ENCODE measurements at places on chromosomes 12 and 14. TPM values are rescaled to one million over a fixed set of nuclear protein-coding genes. Genes with fewer than 3 reads are reported as not detected.

GRCh38 chr14:89182326-89182725, 234.7 kb downstream of the FOXN3 start:
- no peak overlapping the region for H3K4me3 ChIP-seq
- no peaks in the 10 kb centered on the region for H3K36me3 ChIP-seq
- H3K4me1 ChIP-seq = peaks cover 22% of the 10 kb centered on the region
- no peaks in the 10 kb centered on the region for H3K27me3 ChIP-seq
- H3K27ac ChIP-seq = no peak overlapping the region
- DNase-seq = no peak

- no peaks in the 10 kb centered on the region for H3K4me1 ChIP-seq
- no peak for DNase-seq
- no peaks in the 10 kb centered on the region for H3K36me3 ChIP-seq
These were observed 49.3 kb upstream of the ASPG start for GRCh38 chr14:104036212-104036611.

DNA sequence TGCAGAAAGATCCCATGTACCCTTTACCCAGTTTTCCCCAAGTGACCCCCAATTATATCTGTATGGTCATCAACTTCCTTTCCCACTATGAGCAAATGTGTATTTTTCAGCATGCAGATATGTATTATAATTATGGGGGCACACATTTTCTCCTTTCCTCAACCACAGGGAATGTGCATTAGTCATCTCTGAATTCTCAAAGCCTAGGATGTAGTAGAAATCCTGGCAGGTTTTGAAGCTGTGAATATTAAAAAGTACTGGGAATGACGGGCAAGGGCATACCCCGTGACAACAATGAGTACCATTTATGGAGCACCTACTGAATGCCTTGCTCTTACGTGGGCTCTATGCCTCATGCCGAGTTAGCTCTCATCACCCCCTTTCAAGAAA, 71.5 kb downstream of the VWF start:
- DNase-seq = no peak
- H3K4me3 ChIP-seq = no peak overlapping the region
- 0 out of 2 replicates have a peak overlapping the region, but pooled peaks have one; percentile 1 for H3K27ac ChIP-seq
- peaks cover 11% of the 10 kb centered on the region for H3K4me1 ChIP-seq
- no peaks in the 10 kb centered on the region for H3K27me3 ChIP-seq

DNA sequence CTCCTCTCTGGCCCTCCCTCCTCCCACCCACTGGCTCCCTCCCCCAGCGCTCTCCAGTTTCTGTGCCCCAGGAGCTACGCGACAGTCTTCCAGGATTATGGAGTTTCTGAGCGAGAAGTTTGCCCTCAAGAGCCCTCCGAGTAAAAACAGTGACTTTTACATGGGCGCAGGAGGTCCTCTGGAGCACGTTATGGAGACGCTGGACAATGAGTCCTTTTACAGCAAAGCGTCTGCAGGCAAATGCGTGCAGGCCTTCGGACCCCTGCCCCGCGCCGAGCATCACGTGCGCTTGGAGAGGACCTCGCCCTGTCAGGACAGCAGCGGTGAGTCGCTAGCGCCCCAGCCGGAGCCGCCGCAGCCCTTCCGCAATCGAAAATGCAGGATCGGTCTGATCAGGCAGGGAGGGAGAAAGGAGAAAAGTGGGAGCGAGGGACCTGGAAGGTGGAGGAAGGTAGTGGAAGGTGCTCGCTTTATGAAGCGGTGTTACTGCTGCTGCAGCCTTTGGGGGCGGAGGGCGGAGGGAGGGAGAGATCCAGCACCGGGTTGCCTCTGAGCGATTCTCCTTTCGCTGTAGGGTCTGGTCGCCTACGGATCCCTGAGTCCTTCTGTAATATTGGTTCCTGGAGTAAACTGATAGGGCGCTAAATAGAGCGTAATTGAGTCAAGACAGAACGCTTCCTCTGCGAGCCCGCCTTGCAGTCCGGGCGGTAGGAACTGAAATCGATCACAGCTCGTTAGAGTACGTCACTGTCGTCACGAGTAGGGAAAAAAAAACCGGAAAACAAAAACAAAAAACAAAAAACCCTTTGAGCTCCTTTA, at the start of gene ALX1:
TSS of gene ALX1 (plus strand) at position 56 of the 819 bp plus-strand sequence. CDS start at position 98, 42 bp downstream.
- peaks cover 15% of the 10 kb centered on the region for H3K27me3 ChIP-seq
- DNase-seq = peak; percentile 37
- no peak within 1 kb of the TSS for H3K27ac ChIP-seq
- no peaks in the 10 kb centered on the region for H3K36me3 ChIP-seq
- H3K4me3 ChIP-seq = no peak within 1 kb of the TSS
- 0 out of 2 replicates have a peak, but pooled peaks cover 3% of the 10 kb centered on the region for H3K4me1 ChIP-seq

DNA sequence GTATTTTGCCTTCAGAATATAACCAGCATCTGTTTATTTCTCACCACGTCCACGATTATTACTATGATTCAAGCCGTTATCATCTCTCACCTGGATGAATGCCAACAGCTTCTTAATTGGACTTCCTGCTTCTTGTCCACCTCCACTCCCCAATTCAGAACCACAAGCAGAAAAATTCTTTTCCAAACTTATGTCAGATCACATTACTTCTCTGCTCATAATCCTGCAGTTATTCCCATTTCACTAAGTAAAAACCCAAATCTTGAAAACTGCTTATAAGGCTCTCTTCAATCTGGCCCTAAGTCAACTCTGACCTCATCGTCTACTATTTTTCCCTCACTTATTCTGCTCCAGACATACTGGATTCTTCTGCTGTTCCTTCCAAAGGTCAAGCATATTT, 2.0 kb downstream of the CRY1 start:
- no peak for DNase-seq
- peaks cover 6% of the 10 kb centered on the region for H3K36me3 ChIP-seq
- no peak overlapping the region for H3K27ac ChIP-seq
- no peaks in the 10 kb centered on the region for H3K27me3 ChIP-seq
- H3K4me3 ChIP-seq = peak overlapping the region; percentile 66
- peaks cover 21% of the 10 kb centered on the region for H3K4me1 ChIP-seq

DNA sequence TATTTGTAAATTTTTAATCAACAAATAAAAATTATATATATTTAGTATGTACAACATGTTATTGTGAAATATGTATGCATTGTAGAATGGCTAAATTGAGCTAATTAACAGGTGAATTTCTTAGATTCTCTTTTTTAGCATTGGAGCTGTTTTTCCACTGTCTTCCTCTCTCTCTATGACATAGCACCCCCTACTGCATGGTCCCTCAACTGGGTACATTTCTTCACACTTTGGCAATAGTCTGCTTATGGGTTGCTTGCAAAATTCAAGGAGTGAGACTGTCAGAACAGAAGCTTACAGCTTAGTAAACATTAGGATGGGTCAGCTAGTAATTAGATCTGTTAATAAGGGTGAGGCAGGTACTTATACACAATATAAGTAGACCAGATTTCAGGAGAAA, 658.5 kb upstream of the MGAT4C start:
- H3K27ac ChIP-seq = no peak overlapping the region
- no peaks in the 10 kb centered on the region for H3K27me3 ChIP-seq
- no peaks in the 10 kb centered on the region for H3K4me1 ChIP-seq
- no peak for DNase-seq
- no peaks in the 10 kb centered on the region for H3K36me3 ChIP-seq
- H3K4me3 ChIP-seq = no peak overlapping the region

DNA sequence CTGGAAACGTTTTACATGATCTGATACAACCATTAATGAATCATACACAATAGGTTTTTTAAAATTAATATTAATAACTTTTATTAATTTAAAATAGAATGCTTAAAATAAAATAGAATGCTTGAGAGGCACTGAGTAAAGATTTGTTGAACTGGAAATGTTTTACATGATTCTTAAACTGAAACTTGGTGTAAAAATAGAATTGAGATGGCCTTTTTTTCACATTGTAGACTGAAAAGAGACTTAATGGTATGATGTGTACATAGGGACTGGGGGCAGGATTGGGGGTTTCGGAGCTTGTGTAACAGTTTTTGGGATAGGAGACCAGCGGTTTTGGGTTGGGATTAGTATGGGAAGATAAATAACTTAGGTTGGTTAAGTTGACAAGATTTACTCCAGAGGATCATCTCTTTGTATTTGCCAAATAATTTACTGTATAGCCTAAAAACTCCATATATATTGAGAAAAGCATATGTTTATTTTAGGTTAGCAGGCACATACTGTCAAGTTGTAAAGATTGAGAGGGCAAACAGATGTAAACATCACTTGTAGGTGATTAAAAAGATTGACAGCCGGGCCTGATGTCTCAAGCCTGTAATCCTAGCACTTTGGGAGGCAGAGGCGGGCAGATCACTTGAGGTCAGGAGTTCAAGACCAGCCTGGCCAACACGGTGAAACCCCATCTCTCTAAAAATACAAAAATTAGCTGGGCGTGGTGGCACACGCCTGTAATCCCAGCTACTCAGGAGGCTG, 2.0 kb upstream of the ZNF410 start:
- peaks cover 18% of the 10 kb centered on the region for H3K36me3 ChIP-seq
- no peaks in the 10 kb centered on the region for H3K27me3 ChIP-seq
- no peak for DNase-seq
- no peak overlapping the region for H3K27ac ChIP-seq
- no peak overlapping the region for H3K4me3 ChIP-seq

- no peaks in the 10 kb centered on the region for H3K36me3 ChIP-seq
- H3K4me3 ChIP-seq = no peak overlapping the region
- H3K27ac ChIP-seq = no peak overlapping the region
- DNase-seq = no peak
These were observed 52.2 kb downstream of the PDE3A start for GRCh38 chr12:20420557-20420956.

DNA sequence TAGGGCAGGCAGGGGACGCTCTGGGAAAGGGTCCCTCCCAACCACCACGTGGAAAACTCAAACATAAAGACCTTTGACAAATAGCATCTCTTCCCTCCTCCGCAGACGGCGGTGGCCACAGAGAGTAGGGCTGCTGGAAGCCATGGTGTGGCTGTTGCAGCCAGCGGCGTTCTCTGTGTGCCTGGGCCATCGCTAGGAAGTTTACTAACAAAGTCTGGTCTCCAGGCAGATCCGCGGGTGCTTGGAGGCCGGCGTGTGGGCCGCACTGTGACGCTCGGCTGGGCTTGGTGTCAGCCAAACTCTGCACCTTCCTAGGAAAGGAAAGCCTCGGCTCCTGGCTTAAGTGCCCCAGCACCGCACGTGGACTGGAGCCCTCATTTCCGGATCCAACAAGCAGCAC, 65.6 kb downstream of the CCDC88C start:
- no peaks in the 10 kb centered on the region for H3K36me3 ChIP-seq
- no peak for DNase-seq
- no peak overlapping the region for H3K4me3 ChIP-seq
- H3K4me1 ChIP-seq = peaks cover 10% of the 10 kb centered on the region

DNA sequence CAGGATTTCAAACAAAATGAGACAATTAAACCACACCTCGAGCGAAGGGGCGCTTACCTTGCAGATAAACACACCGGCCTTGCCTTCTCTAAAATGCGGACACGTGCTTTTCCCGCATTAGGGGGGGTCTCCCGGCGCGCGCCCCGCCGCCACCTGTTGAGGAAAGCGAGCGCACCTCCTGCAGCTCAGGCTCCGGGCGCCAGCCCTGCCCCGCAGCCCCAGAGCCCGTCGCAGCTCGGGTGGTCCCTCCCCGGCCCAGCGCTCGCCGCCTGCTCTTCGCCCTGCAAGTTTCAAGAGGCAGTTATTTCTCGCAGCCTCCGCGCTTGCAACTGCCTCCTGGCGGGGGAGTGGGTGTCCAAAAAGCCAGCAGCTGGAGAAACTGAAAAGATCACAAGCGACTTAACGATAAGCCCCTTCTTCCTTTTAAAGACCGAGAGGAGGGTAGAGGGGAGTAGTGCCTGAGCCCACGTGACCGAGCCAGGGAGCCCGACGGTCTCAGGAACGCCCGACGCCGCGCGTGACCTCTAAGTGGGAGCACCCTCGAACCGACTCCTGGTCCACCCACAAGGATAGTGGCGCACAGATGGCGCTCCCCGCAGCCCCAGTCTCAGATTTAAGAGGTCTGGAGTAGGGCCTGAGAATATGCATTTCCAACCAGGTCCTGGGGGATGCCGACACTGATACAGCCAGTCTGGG, at the start of gene ESR2:
TSS of gene ESR2 (minus strand) at position 396 of the 696 bp plus-strand sequence. CDS start 11,386 bp downstream, outside the sequence.
- H3K36me3 ChIP-seq = no peaks in the 10 kb centered on the region
- H3K4me1 ChIP-seq = peaks cover 21% of the 10 kb centered on the region
- peak; percentile 14 for DNase-seq
- H3K27ac ChIP-seq = no peak within 1 kb of the TSS
- H3K27me3 ChIP-seq = peaks cover 7% of the 10 kb centered on the region

DNA sequence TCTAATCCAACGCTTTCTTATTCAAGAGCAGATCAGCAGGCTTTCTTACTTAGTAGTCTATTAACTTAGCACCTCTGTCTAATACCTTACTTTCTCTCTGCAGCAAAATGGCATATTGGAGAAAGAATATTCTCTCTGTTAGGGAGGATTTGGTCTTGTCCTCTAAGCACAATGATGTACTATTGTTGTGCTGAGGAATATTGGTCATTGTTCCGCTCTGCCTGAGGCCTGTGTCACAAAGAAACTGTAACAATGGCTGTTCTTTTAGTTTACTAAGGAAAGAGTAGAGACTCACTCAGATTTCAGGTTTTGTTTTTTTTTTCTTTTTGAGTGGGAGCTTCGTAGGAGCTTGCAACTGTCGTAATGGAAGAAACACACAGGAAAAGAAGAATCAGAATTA, 1358.8 kb downstream of the LRFN5 start:
- H3K36me3 ChIP-seq = no peaks in the 10 kb centered on the region
- no peaks in the 10 kb centered on the region for H3K4me1 ChIP-seq
- DNase-seq = no peak
- no peak overlapping the region for H3K27ac ChIP-seq
- H3K4me3 ChIP-seq = no peak overlapping the region
- no peaks in the 10 kb centered on the region for H3K27me3 ChIP-seq

DNA sequence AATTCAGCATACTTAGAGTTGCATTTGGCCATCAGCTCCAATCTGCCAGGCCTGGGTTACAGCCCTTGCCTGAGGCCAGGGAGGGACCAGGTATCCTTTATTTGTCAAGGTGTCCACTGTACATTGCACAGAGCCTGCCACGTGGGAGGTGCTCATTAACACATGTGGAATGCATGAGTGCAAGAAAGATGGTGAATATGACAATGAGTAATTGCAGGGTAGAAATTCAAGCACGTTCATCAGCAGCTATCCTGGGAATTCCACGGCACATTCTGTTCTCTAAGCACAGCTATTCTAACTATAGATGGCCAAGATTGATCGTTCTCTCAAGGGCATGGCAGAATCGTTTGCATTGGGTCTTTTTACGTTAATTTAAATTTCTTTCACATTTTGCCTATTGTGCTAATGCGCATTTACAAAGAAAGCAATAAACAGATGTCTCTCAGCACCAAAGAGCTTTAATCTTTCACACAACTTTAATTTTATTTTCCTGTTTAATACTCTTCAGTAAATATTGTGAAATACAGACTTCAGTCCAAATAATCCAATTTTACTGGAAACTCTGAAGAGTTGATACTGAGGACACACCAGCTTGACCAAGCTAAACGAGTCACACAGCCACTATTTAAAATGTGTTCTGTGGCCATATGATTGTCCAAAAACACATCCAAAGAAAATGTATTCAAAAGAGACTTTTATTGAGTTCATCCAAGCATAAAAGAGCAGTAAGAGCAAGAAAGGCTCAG, 1025.7 kb upstream of the TMEM132C start:
- H3K36me3 ChIP-seq = no peaks in the 10 kb centered on the region
- no peak for DNase-seq

The CARMIL3 gene
- not detected for total RNA-seq

The RPGRIP1 gene
- total RNA-seq = not detected

The NANOG gene
- not detected for total RNA-seq

The RTN1 gene
- total RNA-seq = 0.18 TPM

The LYZ gene
- not detected for total RNA-seq

The NEUROD4 gene
- total RNA-seq = not detected

Data from SJSA1 (cell line).